ENCODE measurements at places on chromosomes 13 and 19.

DNA sequence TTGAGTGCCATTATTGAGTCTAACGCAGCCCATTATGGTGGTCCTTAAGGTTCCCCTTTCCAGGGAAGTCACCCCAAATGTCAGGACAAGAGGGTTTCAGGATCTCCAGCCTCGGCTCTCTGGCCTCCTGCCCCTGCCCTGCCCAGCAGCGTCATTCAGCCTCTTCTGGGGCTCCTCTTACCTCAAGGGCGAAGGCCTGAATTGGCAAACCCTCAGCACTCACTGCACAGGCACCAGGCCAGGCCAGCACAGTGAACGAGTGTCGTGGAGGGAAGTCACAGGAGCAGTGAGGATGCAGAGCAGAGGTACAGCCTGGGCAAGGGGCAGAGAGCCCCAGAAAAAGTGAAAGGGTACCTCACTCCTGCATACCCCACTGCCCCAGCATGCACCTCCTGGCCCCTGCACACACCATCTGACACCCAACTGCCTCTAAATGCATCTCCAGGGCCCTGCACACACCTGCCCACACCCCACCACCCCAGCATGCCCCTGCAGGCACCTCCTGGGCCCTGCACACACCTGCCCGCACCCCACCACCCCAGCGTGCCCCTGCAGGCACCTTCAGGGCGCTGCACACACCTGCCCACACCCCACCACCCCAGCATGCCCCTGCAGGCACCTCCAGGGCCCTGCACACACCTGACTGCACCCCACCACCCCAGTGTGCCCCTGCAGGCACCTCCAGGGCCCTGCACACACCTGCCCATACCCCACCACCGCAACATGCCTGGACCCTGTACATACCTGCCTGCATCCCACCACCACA, 19.8 kb downstream of the SLC25A42 start:
- H3K4me3 ChIP-seq = no peak overlapping the region
- no peak overlapping the region for H3K27ac ChIP-seq
- no peaks in the 10 kb centered on the region for H3K27me3 ChIP-seq
- H3K4me1 ChIP-seq = no peaks in the 10 kb centered on the region
- no peak for DNase-seq
- no peaks in the 10 kb centered on the region for H3K36me3 ChIP-seq

GRCh38 chr13:113956571-113956970, 17.3 kb downstream of the C13orf46 start:
- H3K4me1 ChIP-seq = peaks cover 2% of the 10 kb centered on the region
- no peaks in the 10 kb centered on the region for H3K27me3 ChIP-seq
- peaks cover 27% of the 10 kb centered on the region for H3K36me3 ChIP-seq

DNA sequence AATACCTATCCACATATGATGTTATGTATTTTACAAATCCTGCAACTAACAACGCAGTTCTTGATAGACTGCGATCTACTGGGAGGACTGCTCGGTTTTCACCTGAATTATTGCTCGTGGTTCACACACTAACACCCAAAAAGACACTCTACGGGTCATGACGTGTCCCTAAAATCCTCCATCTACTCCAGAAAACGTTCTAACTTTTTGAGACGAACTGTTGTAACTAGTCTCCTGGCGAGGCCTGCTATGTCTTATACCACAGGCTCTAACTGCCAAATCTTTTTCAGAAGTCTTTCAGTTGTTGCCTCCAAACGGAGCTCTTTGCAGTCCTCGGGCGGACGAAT, 108.2 kb downstream of the KCNRG start:
- H3K27ac ChIP-seq = peak overlapping the region; percentile 88
- no peak for DNase-seq
- H3K4me1 ChIP-seq = peaks cover 41% of the 10 kb centered on the region
- peak overlapping the region; percentile 80 for H3K4me3 ChIP-seq
- H3K36me3 ChIP-seq = peaks cover 9% of the 10 kb centered on the region
- H3K27me3 ChIP-seq = peaks cover 12% of the 10 kb centered on the region

DNA sequence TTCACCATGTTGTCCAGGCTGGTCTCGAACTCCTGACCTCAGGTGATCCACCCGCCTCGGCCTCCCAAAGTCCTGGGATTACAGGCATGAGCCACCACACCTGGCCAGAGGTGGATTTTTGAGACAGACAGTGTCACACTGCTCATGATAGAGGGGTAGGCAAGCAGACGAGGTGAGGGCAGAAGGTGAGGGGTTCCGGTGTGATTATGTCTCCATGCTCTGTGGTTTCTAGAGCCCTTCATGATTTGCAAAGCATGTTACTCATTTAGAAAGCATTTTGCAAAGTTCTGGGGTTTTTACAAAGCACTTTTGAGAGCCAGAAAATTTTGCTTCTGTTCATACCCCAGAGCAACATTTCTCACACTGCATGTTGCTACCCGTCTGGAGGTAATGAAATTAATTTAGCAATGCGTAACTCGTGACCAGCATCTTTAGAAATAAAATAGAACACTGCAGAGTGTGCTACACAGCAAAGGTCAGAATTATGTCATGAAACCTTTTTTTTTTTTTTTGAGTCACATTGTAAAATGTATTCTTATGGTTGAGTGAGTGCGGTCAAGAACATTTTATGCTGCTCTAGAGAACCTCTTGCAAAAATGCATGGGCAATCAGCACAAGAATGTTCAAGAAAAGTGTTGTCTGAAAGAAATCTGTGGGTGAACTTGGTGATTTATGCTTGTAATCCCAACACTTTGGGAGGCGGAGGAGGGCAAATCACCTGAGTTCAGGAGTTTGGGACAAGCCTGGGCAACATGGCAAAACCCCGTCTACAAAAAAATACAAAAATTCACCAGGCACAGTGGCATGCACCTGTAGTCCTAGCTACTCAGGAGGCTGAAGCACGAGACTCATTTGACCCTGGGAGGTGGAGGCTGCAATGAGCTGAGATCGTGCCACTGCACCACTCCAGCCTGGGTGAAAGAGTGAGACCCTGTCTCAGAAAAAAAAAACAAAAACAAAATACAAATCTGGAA, 58.0 kb downstream of the MAP4K1 start:
- H3K36me3 ChIP-seq = no peaks in the 10 kb centered on the region
- peak; percentile 56 for DNase-seq

- H3K27ac ChIP-seq = no peak overlapping the region
- H3K4me3 ChIP-seq = no peak overlapping the region
- no peaks in the 10 kb centered on the region for H3K4me1 ChIP-seq
- peaks cover 12% of the 10 kb centered on the region for H3K27me3 ChIP-seq
- H3K36me3 ChIP-seq = no peaks in the 10 kb centered on the region
- no peak for DNase-seq
These were observed 277.5 kb downstream of the DNAJC15 start for GRCh38 chr13:43300865-43301264.

DNA sequence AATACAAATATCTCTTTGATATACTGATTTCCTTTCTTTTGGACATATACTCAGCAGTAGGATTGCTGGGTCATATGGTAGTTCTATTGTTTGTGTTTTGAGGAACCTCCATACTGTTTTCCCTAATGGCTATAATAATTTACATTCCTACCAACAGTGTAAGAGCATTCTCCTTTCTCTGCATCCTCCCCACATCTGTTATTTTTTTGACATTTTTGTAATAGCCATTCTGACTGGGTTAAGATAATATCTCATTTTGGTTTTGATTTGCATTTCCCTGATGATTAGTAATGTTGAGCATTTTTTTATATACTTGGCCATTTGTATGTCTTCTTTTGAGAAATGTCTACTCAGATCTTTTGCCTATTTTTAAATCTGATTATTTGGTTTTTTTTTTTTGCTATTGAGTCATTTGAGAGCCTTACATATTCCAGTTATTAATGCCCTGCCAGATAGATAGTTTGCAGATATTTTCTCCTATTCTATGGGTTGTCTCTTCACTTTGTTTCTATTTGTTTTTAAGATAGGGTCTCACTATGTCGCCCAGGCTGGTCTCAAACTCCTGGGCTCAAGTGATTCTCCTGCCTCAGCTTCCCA, 95.7 kb downstream of the FNDC3A start:
- no peak for DNase-seq
- no peak overlapping the region for H3K4me3 ChIP-seq
- H3K4me1 ChIP-seq = peaks cover 7% of the 10 kb centered on the region
- H3K36me3 ChIP-seq = peaks cover 31% of the 10 kb centered on the region

DNA sequence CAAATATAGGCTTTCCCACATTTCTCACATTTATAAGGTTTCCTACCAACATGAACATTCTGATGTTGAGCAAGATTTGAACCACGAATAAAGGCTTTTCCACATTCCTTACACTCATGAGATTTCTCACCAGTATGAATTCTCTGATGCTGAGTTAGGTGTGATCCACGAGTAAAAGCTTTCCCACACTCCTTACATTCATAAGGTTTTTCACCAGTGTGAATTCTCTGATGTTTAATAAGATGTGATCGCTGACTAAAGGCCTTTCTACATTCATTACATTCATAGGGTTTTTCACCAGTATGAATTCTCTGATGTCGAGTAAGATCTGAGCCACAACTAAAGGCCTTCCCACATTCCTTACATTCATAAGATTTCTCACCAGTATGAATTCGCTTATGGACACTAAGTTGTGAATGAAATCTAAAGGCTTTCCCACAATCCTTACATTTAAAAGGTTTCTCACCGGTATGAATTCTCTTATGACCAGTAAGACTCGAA, 19.0 kb downstream of the ZNF790 start:
- H3K27ac ChIP-seq = no peak overlapping the region
- H3K27me3 ChIP-seq = no peaks in the 10 kb centered on the region
- H3K4me1 ChIP-seq = no peaks in the 10 kb centered on the region
- DNase-seq = no peak

DNA sequence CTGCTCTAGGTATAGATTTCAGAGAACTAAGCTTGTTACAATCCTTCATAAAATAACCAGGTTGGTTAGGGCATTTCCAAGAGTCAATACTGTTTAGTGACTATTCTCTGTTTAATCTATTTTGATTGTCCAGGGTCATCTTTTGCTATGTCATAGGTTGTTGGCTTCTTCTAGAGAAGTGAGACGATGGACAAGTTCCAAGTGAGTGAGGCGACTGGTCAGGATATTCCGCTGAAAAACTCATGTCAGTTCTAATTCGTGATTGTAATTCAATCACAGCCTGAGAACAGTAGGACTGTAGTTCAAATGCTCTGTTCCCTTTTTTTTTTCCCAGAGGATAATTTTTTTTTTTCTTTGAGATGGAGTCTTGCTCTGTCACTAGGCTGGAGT, 15.8 kb upstream of the ALOX5AP start:
- no peak overlapping the region for H3K27ac ChIP-seq
- no peaks in the 10 kb centered on the region for H3K27me3 ChIP-seq
- H3K4me3 ChIP-seq = no peak overlapping the region

DNA sequence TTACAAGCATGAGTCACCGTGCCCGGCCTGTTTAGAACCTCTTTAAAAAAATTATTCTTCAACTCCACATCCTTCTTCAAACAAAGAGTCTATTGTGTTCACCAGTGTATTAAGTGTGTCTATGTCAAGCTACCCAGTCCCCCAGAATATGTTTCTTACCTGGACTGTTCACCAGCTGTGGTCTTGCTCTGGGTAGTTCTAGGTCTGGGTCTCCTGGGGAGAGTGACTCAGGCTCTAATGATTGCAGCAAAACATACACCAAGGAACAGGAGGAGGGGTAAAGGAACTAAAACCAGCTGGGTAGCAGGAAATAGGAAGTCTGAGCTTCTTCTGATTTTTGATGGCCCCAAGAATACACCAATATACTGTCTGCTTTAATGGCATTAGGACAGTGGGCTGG, at the start of gene FPR1:
Gene FPR1, minus strand, starts transcription at position 224 of the 400 bp plus-strand sequence. CDS start 4,884 bp downstream, outside the sequence.
- no peaks in the 10 kb centered on the region for H3K36me3 ChIP-seq
- no peak within 1 kb of the TSS for H3K4me3 ChIP-seq
- DNase-seq = no peak
- no peaks in the 10 kb centered on the region for H3K4me1 ChIP-seq

DNA sequence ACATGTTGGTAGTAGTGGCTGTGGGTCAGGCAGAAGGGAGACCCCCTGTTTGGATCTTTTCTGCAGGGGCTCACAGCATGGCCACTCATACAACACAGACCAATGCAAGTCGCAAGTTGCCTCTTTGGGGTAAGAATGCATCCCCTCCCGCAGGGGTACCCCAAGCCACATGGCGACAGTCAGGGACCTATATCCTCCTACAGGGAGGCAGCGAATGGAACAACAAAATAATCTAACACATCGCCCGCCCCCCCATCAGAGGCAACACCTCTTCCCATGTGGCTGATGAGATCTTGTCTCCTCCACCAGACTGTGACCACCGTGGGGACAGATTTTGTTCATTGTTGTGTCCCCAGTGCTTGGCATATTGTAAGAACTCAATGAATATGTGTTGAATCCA, 40.7 kb upstream of the PNMA8B start:
- H3K4me1 ChIP-seq = no peaks in the 10 kb centered on the region
- no peak overlapping the region for H3K4me3 ChIP-seq

GRCh38 chr13:30020726-30021312, 170.4 kb upstream of the UBL3 start:
- no peak overlapping the region for H3K4me3 ChIP-seq
- no peaks in the 10 kb centered on the region for H3K4me1 ChIP-seq
- DNase-seq = no peak
- H3K27me3 ChIP-seq = no peaks in the 10 kb centered on the region
- H3K36me3 ChIP-seq = no peaks in the 10 kb centered on the region
